ENCODE measurements at places on chromosomes 2 and 18.
A peak's percentile ranks its signal among the peaks of the same experiment; 100 is the strongest.

DNA sequence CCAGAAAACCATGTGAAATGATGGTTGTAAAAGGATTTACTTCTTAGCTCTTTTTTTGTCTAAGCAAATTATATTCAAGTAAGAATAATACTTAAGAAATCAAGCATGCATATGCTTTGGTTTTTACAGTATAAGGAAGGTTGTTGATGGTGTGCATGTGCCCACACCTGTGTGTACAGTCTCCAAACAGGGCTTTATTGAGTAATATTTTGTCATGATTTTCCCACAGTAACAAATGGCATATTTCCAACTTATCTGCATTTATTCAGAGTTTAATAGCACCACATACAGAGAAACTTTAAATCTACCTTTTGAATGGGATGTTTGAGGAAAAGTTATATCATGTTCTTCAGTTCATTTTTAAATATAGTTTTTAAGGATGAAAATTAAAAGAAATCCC, 76.5 kb upstream of the DSG1 start:
- DNase-seq, result no peak

GRCh38 chr2:63049970-63050333, 678 bp upstream of the OTX1 start:
- DNase-seq, result no peak

- no peak for DNase-seq
Measured at GRCh38 chr2:101388232-101388631, 929 bp upstream of the CREG2 start.

GRCh38 chr2:84741182-84741822, 139.6 kb downstream of the TRABD2A start:
- DNase-seq, result peak; percentile 8

DNA sequence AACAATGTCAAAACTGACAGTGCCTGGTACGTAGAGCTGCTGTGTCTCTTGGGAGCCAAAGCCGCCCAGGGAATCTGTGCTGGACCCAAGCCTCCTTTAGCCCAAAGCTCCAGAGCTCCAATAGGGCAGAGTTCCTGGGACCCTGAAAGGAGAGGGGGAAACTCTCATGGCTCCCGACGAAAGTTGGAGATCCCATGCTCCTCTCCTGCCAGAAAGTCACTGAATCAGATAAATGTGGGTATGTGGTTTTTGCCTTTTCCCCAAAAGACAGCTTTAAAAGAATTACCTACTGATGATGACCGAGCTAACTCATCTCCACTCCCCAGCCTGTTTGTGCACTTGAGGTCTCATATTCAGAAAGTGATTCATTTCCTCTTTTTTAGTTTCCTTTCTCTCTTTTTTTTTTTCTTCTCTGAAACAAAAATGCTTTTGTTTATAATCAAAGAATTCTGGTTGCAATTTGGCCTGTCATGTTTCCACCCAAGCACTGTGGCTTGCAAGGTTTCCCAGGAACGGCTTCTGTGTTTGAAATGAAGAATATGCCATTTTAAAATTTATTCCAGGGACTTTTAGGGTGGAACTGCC, 14.1 kb upstream of the PMAIP1 start:
- DNase-seq, result no peak

GRCh38 chr18:74360852-74361655, 45.4 kb downstream of the C18orf63 start:
- no peak for DNase-seq

DNA sequence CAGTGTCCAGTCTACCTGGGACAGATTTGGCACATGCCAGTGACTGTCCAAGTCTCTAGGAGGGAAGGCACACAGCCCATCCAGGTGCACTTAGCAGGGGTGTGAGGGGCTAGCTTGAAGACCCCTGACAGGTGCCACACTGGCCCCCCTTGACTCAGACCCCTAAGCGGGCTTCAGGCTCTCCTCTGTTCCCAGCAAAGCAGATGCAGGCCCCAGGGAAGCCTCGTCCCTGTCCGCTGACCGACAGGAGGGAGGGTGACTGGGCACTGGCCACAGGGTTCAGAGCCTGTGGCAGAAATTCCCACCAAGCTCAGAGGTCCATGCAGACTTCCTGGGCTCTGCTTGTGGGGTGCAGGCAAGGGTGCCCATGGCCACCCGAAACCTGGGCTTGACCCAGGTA, 239.8 kb upstream of the MYT1L start:
- DNase-seq, result no peak

- no peak for DNase-seq
Measured at GRCh38 chr2:229282758-229283546, 11.9 kb upstream of the PID1 start.

DNA sequence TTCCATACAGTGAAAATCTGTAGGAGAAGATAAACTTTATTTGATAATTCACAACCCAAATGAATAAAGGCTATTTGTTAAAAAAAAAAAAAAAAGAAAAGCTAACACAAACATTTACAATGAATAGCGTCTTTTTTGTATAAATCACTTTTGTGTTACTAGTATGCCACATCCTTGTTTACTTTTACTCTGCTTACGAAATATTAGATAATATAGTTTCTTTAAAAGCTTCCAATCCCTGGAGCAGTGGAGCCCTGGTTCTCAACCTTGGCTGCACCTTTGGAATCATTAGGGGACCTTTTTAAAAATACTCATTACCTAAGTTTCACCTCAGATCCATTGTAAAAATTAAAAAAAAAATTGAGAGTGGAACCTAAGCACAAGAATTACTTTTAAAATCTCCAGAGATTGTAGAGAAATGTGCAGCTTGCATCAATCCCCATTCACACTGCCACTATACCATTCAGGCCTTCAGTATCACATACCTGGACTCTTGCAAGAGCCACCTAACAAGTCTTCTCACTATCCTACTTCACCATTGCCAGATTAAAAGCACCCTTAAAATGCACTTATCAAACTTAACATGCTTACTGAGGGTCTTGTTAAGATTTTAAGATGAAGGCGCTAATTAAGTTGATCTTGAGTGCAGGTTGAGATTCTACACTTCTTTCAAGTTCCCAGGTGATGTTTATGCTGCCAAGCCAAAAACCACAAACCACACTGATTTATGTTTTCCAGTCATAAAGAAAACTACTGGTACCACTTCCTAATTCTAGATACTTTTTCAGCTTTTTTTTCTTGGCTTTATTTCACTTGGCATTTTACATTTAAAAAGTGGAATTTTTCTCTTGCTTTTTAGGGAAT, 59.7 kb upstream of the ZC3H15 start:
- DNase-seq, result no peak

GRCh38 chr2:39647104-39647765, 18.5 kb upstream of the TMEM178A start:
- no peak for DNase-seq

DNA sequence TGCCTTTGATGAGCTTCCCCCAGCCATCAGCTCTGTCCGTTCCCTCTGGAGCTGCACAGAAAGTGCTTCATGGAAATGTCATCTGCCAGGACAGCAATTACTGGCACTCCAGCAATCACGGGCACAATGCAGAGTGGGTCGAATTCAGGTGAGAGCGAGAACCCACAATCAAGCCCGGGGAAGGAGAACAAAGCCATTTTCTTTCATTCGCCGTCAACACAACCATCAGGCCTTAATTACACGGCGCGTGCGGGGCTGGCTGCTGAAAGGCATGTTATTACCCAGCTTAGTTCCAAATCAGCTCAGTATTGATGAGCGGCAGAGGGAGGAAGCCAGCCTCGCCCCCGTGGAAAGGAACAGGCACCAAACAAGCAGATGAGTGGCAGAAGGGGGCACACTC, 143.9 kb downstream of the MYT1L start:
- no peak for DNase-seq

DNA sequence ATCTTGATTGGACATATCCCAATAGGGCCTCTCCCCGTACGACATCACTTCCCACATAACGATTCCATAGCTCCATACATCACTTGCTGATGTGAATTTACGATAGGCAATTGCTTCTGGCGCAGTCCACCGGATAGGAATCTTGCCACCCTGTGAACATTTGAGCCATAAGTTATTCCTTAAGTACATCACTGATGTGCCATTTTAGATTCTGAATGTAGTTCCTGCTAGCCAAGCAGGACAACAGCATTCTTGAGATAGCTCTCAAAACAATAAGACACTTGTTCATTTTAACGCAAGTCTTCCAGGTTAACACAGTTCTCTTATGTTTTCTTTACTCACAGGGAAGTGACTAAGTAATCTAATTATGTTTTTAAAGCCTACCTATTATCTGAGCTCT, 138.0 kb downstream of the EPHA4 start:
- no peak for DNase-seq

GRCh38 chr18:75635096-75635495, 207.6 kb upstream of the SMIM21 start:
- DNase-seq, result no peak

- no peak for DNase-seq
Measured at GRCh38 chr2:181124497-181124896, 144.1 kb downstream of the UBE2E3 start.

GRCh38 chr2:176854878-176855277, 357.7 kb upstream of the HNRNPA3 start:
- DNase-seq, result no peak

GRCh38 chr18:9755615-9756014, 47.5 kb downstream of the RAB31 start:
- DNase-seq, result no peak

DNA sequence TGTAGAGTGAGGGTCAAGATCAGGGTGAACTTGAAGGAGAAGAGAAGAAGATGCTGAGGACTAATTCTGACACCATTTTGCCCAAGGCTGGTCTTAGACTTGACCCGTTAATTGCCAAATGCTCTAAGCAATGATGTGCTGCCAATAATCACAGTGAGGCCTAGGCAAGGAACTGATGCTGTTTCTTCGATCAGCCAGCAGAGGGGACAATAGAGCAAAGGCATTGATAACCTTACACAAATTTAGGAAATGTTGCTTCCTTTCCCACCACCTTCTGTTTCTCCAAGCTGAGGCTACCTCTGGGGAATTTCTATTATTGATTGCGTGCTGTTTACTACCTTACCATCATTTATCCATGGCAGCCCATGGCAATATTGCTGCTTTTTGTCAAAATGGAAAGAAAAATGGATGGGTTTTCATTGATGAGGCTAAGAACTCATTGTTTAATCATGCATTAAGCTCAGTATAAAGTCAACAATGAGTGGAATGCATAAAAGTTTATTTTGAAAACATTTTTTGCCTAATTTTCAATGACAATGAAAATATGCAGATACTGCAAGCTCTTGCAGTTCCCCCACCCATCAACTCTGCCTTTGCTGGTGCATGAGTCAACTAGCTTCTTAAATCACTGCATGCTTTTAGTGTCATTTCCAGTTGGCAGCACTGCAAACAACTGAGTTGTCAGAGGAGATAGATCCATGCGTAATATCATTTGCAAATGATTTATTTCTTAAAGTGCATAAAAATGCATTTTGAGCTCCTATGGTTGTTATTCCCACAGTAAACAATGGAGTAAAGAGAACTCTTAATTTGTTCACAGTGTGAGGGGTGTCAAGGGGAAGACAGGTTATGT, 116.4 kb upstream of the NYAP2 start:
- DNase-seq, result no peak

GRCh38 chr2:128552141-128552805, 233.6 kb upstream of the HS6ST1 start:
- no peak for DNase-seq

DNA sequence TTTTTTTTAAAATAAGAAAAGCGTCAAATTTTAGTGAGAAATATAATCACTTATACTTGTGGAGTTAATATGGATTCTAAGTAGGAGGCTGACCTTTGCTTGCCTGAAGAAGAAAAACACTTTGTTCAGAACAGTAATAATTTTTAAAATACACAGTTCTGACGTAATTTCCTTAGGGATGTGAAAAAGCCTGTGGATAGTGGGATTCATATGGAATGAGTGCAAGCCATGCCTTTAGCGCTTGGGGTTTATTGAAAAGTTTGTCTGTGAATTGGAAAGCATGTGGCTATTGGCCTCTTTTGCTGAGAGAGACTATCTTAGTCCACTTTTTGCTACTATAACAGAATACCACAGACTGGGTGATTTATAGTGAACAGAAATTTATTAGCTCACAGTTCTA, 151.3 kb downstream of the CCDC85A start:
- no peak for DNase-seq

DNA sequence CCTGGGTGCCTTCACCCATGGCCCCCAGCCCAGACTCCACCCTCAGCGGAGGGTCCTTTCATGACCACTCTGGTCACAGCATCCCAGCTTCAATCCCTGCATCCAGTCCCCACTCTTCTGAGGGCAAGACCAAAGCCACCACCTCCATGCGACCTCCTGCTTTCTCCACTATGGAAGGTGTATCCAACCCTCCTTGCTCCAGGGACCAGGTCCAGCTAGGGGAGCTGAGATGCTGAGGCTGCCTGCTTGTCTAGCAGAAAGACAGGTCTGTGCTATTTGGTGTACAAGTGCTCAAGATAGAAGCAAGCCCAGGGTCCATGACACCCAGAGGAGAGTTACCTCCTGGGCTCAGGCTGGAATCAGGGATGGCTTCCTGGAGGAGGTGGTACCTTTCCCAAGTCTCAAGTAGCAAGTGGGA, 73.8 kb upstream of the RAB6C start:
- no peak for DNase-seq

DNA sequence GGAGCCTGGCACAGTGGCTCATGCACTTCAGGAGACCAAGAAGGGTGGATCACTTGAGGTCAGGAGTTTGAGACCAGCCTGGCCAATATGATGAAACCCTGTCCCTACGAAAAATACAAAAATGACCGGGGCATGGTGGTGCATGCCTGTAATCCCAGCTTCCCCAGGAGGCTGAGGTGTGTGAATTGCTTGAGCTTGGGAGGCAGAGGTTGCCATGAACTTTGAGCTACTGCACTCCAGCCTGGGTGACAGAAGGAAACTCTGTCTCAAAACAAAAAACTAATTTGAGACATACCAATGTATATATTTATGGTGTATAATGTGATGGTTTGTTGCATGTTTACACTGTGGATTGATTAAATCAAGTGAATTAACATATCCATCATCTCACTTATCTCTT, 21.8 kb upstream of the ZNF512 start:
- no peak for DNase-seq

- DNase-seq, result no peak
Measured at GRCh38 chr2:9097239-9097638, 93.8 kb upstream of the MBOAT2 start.
